ENCODE measurements at places on chromosomes 5 and 9. TPM values are rescaled to one million over a fixed set of nuclear protein-coding genes. Genes with fewer than 3 reads are reported as not detected.

The EGR1 gene
- total RNA-seq = 16.2 TPM

The MOB3B gene
- under 0.01 TPM for total RNA-seq

The CNTFR gene
- not detected for total RNA-seq

The TIFAB gene
- total RNA-seq = not detected

The CDHR2 gene
- total RNA-seq = not detected
